ENCODE measurements at places on chromosomes 6 and 20. TPM values are rescaled to one million over a fixed set of nuclear protein-coding genes. Genes with fewer than 3 reads are reported as not detected.

DNA sequence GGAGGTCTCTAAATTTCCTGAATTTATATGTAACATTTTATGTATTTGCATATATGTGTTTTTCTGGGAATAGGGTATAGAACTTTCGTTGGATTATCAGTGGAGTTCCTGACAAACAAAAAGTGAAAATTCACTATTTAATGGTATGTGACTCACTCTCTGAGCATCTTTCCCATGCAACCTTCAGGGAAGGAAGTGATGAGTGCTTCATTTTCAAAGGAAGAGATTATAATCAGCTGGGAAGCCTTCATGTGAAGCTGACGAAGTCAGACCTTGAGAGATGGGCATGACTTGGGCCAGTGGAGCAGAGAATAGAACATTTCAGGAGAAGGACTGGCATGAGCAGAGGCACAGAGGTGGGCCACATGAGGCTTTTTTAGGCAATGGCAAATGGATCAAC, 72.7 kb downstream of the FAXC start:
- DNase-seq: peak; percentile 19

DNA sequence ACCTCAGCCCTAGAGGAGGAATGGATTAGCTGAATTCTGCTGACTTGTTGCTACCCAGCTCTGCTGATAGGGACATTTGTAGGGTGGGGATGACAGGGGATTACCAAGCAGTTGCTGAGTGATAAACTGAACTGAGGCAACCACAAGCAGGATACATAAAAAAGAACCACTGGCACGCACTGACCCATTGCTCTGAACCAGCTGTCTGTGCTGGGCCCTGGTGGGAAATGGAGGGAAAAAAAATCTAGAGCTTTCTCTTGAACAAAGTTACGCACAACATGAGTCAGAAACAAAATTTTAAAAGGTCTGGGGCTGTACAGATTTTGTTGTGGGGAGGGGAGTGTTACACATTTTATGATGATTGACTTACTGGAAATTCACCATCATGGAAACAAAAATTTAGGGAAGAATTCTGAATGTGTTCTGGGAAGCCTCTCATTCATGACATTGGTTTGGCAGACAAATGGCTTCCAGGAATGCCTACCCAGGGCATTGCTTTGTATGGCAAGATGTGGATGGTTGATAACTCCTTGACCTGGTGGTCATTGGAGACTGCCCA, 37.7 kb downstream of the FOXO3 start:
- DNase-seq: no peak

GRCh38 chr6:75344021-75344420, 59.4 kb upstream of the TMEM30A start:
- no peak for DNase-seq

DNA sequence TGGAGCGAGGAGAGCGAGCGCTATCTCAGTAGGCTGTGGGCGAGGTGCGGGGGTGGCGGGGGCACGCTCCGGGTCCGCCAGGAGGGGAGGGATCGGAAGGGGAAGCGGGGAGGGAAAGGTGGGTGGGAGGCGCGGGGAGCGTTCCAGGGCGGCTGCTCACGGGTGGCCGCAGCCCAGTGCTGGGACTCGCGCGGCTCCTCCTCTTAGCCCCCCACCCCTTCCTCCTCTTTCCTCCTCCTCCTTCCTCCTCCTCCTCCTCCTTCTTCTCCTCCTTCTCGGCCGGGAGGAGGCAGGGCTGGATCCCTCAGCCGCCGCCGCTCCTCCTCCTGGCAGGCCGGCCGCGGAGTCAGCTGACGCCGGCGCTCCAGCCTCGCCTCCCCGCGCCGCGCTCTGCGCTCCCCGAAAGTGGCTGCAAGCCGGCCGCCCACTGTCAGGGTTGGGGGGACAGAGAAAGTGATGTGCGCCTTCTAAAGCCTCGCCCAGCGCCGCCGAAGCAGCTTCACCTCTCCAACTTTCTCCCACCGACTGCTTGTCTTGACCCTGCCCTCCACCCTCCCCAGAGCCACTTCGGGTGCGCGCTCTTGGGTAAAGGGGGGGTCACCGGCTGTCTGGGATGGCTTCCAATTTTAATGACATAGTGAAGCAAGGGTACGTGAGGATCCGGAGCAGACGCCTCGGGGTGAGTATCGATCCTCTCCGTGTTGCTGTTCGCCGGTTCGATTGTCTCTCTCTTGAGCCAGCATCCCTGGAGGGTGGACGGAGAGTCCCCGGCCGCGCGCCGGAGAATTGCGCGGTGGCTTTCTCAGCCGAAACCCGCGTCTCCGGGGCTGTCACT, at the start of gene DOK5:
TSS of gene DOK5 (plus strand) at position 260 of the 835 bp plus-strand sequence. CDS start at position 614, 354 bp downstream.
- DNase-seq: no peak

GRCh38 chr6:137261361-137261760, 42.2 kb upstream of the IFNGR1 start:
- no peak for DNase-seq

DNA sequence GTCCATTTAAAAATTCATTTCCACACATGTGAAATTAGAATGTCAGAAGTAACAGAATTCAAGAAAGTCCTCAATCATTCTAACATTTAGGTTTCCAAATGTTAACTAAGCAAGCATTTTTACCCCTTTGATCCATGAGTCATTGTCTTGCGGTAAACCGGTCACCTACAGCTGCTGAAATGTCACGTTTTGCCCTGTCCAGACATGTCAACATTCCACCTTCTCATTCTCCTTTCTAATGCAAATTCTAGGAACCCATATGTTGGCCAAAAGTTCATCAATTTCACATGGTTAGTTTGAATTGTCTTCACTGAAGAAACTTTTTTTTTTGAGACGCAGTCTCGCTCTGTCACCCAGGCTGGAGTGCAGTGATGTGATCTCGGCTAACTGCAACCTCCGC, 117.2 kb downstream of the IPCEF1 start:
- no peak for DNase-seq

- no peak for DNase-seq
Measured at GRCh38 chr6:80010288-80010687, 5.8 kb downstream of the TTK start.

GRCh38 chr6:106084106-106084988, 1.8 kb upstream of the PRDM1 start:
- DNase-seq: peak; percentile 91

GRCh38 chr20:11924923-11925322, 7.2 kb downstream of the BTBD3 start:
- no peak for DNase-seq

MMP24 gene
- total RNA-seq: 7.5 TPM

CCN6 gene
- total RNA-seq: 1.5 TPM

DNA sequence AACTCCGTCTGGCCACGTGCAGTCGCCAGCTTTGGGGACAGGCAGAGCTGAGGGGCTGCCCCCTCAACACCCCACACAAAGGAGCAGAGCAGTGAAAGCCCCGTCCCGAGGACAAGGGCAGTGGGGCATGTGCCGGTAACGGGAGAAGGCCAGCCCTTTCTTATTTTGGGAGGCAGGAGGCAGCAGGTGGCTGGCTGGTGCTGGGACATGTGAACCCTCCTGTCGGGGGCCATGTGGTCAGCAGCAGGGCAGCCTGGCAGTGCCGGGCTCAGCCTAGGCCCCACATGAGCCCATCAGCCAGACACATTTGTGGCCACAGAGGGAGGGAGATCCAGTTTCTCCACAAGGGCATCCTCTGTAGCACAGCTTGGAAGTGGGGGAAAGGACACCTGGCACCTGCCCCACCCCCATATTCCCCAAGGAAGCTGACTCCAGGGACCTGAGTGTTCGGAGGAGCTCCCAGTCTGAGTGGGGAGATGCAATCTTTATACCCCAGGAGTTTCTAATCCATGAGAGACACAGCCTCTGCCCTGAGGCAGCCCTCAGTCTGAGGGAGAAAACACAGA, 137.6 kb downstream of the MRPL14 start:
- DNase-seq: no peak

GRCh38 chr6:31446481-31446880, 43.1 kb downstream of the MICA start:
- DNase-seq: no peak

GRCh38 chr6:150322466-150322871, 46.3 kb upstream of the IYD start:
- no peak for DNase-seq

All from kidney epithelial cell (primary cell).